ENCODE measurements at places on chromosomes 2 and 18.

DNA sequence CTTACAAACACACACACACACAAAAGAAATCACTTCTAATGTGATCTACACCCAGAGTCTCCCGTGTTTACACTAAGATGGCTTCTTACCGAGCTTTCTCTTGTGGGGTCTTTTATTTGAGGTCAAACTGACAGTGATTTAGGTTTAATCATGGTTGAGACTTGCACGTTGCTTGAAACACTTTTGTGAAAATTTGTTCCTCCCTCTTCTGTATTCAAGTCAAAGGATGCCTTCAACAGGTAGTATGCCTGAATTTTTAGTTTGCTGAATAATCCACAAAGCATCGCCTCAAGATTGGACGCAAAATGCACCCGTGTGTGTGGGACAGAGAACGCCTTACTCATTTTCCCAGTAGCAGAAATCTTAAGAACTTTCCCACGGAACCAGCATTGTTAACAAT lies 4.0 kb upstream of the ZNF516 start:
- DNase-seq, result no peak

DNA sequence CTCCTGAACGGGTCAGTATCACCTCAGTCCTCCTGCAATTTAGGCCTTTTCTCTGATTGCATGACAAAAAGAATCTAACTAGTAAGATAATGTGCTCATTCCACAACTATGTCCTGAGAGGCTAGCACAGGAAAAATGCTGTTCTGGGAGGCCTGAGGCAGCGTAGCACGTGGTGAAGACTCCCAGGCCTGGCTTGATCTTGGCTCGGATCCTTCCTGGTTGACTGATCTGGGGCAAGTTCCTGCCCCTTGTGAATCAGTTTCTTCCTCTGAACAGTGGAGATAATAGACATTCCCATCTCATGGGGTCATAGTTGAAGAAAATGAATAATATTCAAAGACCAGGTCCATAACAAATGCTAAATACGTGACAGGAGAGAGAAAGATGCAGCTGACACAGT lies 12.3 kb downstream of the FBLN7 start:
- DNase-seq, result no peak

GRCh38 chr2:138711812-138712211 lies 68.4 kb downstream of the NXPH2 start:
- DNase-seq, result no peak

DNA sequence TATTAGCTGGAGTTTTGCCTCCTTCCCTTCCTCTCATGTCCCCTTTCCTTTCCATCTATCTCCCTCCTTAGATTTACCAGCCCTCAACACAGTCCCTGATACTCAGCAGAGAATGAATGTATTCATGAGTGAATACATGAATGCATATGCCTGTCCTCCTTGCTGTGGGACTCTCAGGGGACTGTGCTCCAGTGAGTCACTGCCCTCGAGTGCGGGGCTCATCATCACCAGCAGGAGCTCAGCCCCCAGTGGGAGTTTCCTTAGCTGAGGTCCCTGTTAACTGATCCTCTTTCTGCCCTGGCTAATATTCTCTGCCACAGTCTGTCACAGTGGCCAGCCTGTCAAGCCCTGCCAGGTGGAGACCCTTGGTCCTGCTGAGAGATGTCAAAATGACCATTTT lies 104.9 kb upstream of the LHCGR start:
- no peak for DNase-seq
